ENCODE measurements at places on chromosomes 3 and 15. TPM values are rescaled to one million over a fixed set of nuclear protein-coding genes. Genes with fewer than 3 reads are reported as not detected.

DNA sequence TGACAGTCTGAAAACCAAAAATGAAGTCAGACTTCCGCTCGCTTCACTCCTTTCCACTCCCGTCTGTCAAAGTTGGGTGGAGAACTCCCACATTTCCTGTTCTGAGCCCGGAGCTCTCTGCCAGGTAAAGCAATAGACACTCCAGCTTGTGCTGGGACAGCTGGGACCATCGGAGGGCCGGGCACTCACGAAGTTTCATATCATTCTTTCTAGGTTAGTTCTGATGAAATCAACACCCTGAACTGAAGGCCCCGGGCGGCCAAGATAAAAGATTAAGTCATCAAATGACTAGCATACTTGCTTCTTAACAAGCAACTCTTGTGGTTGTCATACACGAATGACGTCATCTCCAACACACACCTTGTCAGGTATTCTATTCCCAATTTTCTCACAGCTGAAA, 42.1 kb downstream of the MAGI1 start:
- DNase-seq, result no peak

GRCh38 chr3:191808073-191808472, 347.1 kb downstream of the PYDC2 start:
- DNase-seq, result no peak

- no peak for DNase-seq
Measured at GRCh38 chr3:117736846-117737245, 1027.3 kb downstream of the TUSC7 start.

- no peak for DNase-seq
Measured at GRCh38 chr3:20776286-20776685, 590.3 kb upstream of the SGO1 start.

DNA sequence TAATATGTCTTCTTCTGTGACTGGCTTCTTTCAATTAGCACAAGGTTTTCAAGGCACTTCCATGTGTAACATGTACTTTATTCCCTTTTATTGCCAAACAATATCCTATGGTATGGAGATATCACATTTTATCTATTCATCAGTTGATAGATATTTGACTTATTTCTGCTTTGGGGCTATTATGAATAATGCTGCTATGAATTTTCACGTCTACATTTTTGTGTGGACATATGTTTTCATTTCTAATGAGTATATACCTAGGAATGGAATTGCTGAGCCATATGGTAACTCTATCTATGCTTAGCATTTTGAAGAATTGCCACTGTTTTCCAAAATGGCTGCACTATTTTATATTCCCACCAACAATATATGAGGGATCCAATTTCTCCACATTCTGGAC, 3.6 kb upstream of the AGTR1 start:
- DNase-seq, result no peak

Gene ARNT2
- total RNA-seq, result 0.11 TPM

DNA sequence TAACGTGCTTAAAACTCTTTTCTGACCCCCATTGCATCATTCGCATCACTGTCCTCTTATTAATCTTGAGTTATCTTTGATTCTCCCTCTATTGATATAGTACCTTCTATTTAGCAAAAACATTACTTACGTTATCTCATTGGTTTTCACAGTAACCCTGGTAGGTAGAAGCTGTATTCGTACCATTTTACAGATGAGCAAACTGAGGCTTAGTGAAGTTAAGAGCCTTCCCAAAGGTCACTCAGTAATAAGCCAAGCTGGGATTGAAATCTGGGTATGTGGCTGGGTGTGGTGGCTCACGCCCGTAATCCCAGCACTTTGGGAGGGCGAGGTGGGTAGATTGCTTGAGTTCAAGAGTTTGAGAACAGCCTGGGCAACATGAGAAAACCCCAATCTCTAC, 244.0 kb downstream of the THSD4 start:
- DNase-seq, result no peak

DNA sequence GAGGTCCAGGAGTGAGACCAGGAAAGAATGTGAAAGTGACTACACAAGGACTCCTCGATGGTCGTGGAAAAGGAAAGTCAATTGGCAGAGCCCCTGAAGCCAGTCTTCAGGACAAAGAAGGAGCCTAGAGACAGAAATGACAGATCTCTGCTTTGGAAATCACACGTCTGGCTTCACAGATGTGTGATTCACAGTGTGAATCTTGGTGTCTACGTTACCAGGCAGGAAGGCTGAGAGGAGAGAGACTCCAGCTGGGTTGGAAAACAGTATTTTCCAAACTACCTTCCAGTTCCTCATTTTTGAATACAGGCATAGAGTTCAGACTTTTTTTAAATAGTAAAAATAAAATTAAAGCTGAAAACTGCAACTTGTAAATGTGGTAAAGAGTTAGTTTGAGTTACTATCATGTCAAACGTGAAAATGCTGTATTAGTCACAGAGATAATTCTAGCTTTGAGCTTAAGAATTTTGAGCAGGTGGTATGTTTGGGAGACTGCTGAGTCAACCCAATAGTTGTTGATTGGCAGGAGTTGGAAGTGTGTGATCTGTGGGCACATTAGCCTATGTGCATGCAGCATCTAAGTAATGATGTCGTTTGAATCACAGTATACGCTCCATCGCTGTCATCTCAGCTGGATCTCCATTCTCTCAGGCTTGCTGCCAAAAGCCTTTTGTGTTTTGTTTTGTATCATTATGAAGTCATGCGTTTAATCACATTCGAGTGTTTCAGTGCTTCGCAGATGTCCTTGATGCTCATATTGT, 6.0 kb downstream of the CCR2 start:
- no peak for DNase-seq

Gene RNU5B-1
- 14.0 TPM for total RNA-seq

GRCh38 chr3:16122155-16122554, 52.3 kb upstream of the GALNT15 start:
- no peak for DNase-seq

Gene IVD
- 65.2 TPM for total RNA-seq

DNA sequence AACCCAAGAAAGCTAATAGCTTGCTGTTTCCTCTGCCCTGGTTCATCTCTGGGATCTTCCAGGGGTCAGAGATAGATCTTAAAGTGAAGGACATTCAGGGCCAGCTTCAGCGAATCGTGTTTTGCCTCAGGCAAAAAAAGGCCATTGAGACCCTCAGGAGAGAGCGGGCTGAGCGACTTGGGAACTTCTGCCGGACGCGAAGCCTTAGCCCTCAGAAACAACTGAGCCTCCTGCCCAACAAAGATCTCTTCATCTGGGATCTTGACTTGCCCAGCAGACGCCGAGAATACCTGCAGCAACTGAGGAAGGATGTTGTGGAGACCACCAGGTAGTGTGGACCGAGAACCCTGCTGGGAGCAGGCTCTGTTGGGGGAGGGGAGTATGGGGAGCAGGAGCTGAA, 42.5 kb downstream of the CDAN1 start:
- no peak for DNase-seq

DNA sequence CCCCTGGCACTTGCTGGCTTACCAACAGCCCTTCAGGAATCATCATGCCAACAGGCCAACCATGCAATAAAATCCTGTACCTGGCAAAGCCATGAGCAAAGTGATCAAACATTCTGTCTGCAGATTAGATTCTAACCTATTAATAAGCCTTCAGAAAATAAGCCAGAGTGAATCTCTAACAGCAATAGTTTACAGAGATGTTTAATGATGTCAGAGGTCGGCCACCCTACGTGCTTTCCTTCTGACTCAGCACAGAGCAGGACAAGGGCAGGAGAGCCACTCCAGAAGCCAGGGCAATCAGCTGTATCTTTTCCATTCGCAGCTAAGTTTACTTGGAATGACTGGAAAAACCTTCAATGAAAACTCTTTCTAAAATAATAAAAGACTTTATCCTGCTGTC, 13.1 kb downstream of the COL8A1 start:
- no peak for DNase-seq
